Transverse colon (tissue), 4 donors: ENCODE measurements at places on chromosomes 16 and 17. TPM values are rescaled to one million over a fixed set of nuclear protein-coding genes. Genes with fewer than 3 reads are reported as not detected.

Gene TPSB2
- 19.4 TPM for total RNA-seq

Gene PLA2G10
- total RNA-seq, result 24.3 TPM

Gene SSTR5
- not detected for total RNA-seq

DNA sequence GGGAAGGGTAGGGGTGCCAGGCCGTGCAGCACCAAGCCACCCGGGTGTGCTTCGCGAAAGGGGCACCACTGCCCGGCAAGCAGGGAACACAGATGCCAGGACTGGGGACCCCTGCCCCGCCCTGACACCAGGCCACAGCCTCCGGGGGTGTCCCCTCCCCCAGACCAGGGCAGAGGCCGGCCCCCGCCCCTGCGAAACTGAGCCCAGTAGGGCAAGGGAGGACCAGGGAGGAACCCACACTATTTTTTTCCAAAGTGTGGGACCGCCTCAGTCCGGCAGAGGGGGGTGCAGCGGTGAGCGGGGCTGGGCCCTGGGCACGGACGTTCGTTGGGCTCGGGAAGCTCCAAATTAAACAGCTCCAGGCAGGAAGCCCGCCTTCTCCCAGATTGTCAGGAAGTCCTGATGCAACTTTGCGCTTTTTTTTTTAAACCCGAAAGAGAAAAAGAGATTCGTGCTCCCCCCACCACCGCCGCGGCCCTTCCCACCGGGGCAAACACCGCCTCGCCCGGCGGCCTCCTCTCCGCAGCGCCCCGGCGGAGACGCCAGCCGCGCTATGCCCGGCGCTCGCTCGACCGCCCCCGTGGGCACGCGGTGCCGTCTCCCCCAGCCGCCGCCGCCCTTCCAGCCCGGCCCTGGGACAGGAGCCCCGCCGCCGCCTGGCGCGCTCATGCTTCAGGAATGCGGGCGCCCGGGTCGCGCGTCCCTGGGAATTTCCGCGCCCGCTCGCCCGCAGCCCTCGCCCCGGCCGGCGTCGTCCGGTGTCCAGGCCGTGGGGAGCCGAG lies 755 bp downstream of the PIEZO1 start:
- H3K27ac ChIP-seq, result peak overlapping the region; percentile 95
- H3K4me3 ChIP-seq, result peak overlapping the region; percentile 87
- H3K27me3 ChIP-seq, result no peaks in the 10 kb centered on the region
- H3K4me1 ChIP-seq, result peaks cover 48% of the 10 kb centered on the region

- no peaks in the 10 kb centered on the region for H3K4me1 ChIP-seq
- no peaks in the 10 kb centered on the region for H3K27me3 ChIP-seq
- no peak overlapping the region for H3K27ac ChIP-seq
- H3K36me3 ChIP-seq, result no peaks in the 10 kb centered on the region
- no peak for DNase-seq
Measured at GRCh38 chr16:69509125-69509524, 56.6 kb upstream of the NFAT5 start.

GRCh38 chr16:5252791-5253190 lies 155.2 kb upstream of the EEF2KMT start:
- no peak for DNase-seq
- no peak overlapping the region for H3K27ac ChIP-seq
- no peak overlapping the region for H3K4me3 ChIP-seq
- H3K36me3 ChIP-seq, result no peaks in the 10 kb centered on the region

DNA sequence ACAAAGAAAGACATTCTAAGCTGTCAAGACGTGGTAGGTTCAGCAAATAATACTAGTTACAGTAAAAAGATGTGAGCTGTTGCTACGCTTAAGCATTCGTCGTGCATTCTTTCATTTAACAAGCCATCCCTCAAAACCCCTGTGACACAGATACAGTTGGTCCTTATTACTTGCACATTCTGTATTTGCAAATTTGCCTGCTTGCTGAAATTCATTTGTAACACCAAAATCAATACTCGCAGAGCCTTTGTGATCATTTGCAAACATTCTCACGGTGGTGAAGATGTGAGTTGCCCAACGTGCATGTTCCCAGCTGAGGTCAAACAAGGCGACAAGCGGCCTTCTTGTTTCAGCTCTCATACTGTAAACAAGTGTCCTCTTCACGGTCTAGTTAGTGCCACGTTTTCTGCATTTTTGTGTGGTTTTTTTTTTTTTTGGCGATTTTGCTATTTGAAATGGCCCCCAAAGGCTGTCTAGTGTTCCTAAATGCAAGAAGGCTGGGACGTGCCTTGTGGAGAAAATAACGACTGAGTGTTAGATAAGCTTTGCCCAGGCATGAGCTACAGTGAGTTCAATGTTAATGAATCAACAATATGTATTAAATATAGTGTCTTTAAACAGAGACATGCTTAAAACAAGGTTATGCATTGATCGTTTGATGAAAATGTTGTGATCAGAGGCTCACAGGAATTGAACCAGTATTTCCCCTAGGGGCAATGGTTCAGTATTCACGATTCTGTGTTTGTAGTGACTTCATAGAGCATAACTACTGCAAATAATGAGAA lies 84.1 kb downstream of the RAB11FIP4 start:
- no peaks in the 10 kb centered on the region for H3K4me1 ChIP-seq
- H3K27me3 ChIP-seq, result peaks cover 6% of the 10 kb centered on the region
- H3K4me3 ChIP-seq, result no peak overlapping the region

DNA sequence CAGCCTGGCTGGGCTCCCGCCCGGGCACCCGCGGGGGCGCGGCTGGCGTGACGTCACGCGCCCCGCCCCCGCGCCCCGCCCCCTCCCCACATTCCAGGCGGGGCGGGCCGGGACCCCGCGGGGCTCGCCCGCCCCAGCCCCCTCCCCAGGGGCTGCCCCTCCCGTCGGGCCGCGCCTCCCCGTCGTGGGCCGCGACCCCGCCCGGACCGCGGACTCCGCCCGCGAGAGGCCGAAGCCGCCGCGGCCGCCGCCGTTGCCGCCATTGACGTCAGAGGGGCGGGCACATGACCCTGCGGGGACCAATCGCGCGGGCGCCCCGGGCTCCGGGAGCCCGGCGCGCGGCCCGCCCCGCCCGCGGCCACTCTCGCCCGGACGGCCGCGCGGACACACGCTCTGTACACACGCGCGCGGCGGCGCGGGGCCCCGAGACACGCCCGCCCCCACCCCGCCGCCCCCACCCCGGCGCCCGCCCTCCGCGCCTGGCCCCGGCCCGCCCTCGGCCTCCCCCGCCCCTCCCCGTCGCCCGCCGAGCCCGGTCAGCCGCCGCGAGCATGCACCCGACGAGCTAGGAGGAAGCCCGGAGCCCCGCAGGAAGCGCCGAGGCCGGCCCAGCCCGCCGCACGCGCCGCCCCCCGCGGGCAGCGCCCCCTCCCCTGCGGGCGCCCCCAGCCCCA lies at the start of gene CMIP:
Gene CMIP (plus strand): TSS at position 361 of the 674 bp plus-strand sequence.
- peaks cover 40% of the 10 kb centered on the region for H3K4me1 ChIP-seq
- peak within 1 kb of the TSS; percentile 85 for H3K4me3 ChIP-seq
- H3K27me3 ChIP-seq, result no peaks in the 10 kb centered on the region
- no peaks in the 10 kb centered on the region for H3K36me3 ChIP-seq
- H3K27ac ChIP-seq, result peak within 1 kb of the TSS; percentile 95

GRCh38 chr16:30715750-30716445 lies 16.9 kb downstream of the SRCAP start:
- H3K4me1 ChIP-seq, result no peaks in the 10 kb centered on the region
- H3K27ac ChIP-seq, result peak overlapping the region; percentile 2
- no peak overlapping the region for H3K4me3 ChIP-seq
- DNase-seq, result no peak
- no peaks in the 10 kb centered on the region for H3K27me3 ChIP-seq

DNA sequence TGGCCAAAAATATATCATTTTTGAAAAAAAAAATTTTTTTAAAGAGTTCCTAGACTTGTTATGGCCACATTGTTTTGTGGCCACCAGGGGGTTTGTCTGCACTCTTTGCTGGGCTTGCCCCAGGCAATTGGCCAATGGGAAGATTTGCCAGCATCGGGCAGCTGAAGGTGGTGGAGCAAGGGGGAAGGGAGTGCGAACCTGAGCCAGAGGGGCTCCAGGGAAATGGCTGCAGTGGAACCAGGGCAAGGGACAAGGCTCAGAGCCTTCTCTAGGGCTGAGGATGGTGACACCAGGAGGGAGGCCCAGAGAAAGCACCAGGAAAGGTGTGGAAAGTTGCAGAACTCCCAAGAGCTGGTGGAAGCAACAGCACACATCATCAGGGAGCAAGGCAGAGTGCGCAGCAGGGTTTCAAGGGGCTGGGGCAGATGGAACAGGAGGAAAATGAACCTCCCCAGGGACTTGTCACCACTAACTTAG lies 15.5 kb upstream of the CMIP start:
- H3K27me3 ChIP-seq, result no peaks in the 10 kb centered on the region
- no peaks in the 10 kb centered on the region for H3K4me1 ChIP-seq
- DNase-seq, result peak; percentile 53
- no peak overlapping the region for H3K4me3 ChIP-seq
- no peaks in the 10 kb centered on the region for H3K36me3 ChIP-seq
- no peak overlapping the region for H3K27ac ChIP-seq

GRCh38 chr16:79792664-79793351 lies 192.3 kb upstream of the MAF start:
- peak; percentile 21 for DNase-seq
- H3K27ac ChIP-seq, result no peak overlapping the region
- no peaks in the 10 kb centered on the region for H3K27me3 ChIP-seq
- no peak overlapping the region for H3K4me3 ChIP-seq
- no peaks in the 10 kb centered on the region for H3K4me1 ChIP-seq
- H3K36me3 ChIP-seq, result no peaks in the 10 kb centered on the region

- no peaks in the 10 kb centered on the region for H3K36me3 ChIP-seq
- peak; percentile 85 for DNase-seq
- peaks cover 17% of the 10 kb centered on the region for H3K4me1 ChIP-seq
- no peaks in the 10 kb centered on the region for H3K27me3 ChIP-seq
- H3K4me3 ChIP-seq, result no peak overlapping the region
Measured at GRCh38 chr16:81265658-81266451, 27.4 kb downstream of the BCO1 start.

- H3K27ac ChIP-seq, result no peak overlapping the region
- DNase-seq, result no peak
- no peak overlapping the region for H3K4me3 ChIP-seq
- H3K4me1 ChIP-seq, result peaks cover 16% of the 10 kb centered on the region
Measured at GRCh38 chr16:69610356-69610755, 44.6 kb downstream of the NFAT5 start.
